ENCODE measurements at places on chromosomes 2 and 18. TPM values are rescaled to one million over a fixed set of nuclear protein-coding genes. Genes with fewer than 3 reads are reported as not detected.

Gene CMPK2
- total RNA-seq, result 1.4 TPM

Gene LYG2
- not detected for total RNA-seq

Gene ABCB11
- not detected for total RNA-seq

Gene CNNM4
- total RNA-seq, result 3.1 TPM

Gene PHOSPHO2
- total RNA-seq, result 2.0 TPM

Gene UGT1A10
- not detected for total RNA-seq

Gene RAPGEF4
- total RNA-seq, result under 0.01 TPM

Gene PARD6G
- total RNA-seq, result 0.59 TPM

Gene IMP4
- 116 TPM for total RNA-seq

Gene RNASEH1
- total RNA-seq, result 38.5 TPM

Gene GORASP2
- 43.0 TPM for total RNA-seq

Gene SLC19A3
- 1.4 TPM for total RNA-seq

Gene EML6
- 4.1 TPM for total RNA-seq

Gene PROKR1
- total RNA-seq, result not detected

Gene DUSP19
- 2.2 TPM for total RNA-seq

Gene CFAP65
- total RNA-seq, result 0.20 TPM

Gene ATP6V1C2
- total RNA-seq, result under 0.01 TPM

Gene ATIC
- 33.2 TPM for total RNA-seq
